ENCODE measurements at places on chromosomes 4 and X.

DNA sequence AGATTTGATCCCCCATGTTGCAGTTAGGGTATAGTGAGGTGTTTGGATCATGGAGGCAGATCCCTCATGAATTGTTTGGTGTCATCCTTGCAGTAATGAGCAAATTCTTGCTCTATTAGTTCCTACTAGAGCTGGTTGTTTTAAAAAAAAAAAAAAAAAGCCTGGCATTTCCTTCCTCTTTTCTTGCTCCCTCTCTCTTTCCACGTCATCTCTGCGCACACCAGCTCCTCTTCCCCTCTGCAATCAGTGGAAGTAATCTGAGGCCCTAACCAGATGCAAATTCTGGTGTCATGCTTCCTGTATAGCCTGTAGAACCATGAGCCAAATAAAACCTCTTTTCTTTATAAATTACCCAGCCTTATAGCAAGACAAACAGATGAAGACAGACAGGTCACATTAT lies 24.5 kb downstream of the WDR17 start:
- DNase-seq = no peak

GRCh38 chr4:38958453-38959190 lies 73.6 kb downstream of the TMEM156 start:
- peak; percentile 83 for DNase-seq

GRCh38 chr4:80484712-80485111 lies 149.2 kb downstream of the CFAP299 start:
- no peak for DNase-seq

- DNase-seq = peak; percentile 85
Measured at GRCh38 chr4:140296335-140297220, 76.9 kb upstream of the SCOC start.

All from fibroblast of lung (primary cell).